ENCODE measurements at places on chromosomes 6 and 20.

DNA sequence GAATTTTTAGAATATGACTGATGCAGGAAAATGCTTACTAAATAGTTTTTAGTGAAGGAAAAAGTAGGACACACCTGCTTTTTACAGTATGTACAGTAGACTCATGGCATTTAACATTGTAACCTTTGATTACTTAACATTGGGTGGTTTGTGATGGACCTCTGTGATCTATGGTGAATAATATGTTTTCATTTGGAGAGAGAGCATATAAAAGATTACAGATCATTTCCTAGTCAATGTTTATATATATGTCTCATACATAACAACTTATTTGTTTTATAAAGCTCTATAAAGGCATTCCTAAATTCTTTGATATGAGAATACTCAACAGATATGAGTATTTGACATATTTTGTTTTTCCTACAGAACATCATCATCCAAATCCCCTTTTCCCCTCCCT is 129.3 kb upstream of the PDE7B start:
- DNase-seq: no peak

DNA sequence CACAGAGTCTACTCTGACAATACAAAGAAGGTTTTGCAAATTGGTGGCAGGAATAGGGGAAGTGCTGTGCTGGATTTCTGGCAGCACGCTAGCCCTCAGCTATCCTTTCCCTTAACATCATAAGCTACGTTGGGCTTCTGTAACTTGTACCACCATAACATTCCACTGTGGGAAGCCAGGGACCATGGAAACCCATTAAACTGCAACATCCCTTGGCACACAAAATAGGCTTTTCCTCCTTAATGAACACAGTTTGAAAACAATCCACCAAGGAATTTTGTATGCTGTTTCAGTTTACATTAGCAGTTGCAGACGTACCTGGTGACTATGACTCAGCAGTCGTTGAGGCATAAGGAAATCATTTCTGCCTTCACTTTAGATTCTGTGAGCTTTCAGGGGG is 203.9 kb upstream of the RAB32 start:
- DNase-seq: no peak

DNA sequence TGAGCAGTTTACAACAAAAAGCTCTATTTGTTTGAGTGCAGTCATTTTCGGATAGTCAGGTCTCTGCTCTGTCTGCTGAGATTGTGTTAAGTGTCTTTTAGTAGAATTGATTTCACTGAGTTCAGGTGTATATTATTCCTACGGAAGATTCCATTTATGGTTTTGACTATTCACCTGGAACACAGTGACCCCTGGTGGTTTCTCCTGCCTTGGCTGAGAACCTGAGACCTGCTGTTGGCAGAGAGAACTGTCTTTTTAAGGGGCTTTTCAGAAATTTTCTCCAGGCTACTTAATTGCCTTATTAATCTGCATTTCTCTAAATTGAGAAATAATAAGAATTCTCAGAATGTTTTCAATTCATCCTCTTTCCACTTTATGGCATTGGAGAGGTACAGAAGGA is 508.0 kb downstream of the TBC1D32 start:
- DNase-seq: no peak

DNA sequence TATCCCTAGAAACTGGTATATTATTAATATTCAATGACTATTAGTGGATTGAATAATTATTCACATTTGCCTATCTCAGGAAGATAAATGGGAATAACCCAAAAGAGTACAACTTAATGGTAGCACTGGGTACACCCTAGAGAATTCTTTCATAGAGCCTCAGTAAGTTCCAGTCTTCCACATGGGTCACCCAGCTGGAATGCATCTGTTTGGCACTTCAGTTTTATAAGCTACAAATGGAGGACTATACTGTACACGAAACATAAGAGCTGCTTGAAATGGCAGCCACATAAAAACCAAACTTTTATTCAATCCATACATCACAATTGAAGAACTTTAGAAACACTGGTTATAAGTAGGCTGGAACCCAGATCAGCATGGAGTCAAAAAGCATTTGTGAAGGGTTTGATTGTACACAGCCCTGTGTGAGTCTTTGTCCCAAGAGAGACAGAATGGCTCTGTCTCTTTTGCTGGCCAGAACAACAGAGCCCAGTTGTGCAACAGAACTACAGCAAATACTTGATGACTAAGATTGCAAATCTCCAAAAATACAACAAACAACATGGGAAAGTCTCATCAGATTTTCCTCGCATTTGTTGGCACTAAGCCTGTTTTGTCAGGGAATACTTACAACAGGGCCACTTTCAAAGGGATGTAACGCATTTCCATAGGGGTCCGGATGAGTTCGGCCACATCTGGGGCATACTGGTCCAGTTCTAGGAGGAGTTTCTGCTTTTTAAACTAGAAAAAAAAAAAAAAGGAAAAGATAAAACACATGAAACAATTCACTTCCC is 39.5 kb downstream of the PIGU start:
- DNase-seq: no peak

GRCh38 chr20:32251470-32251869 is 26.0 kb upstream of the KIF3B start:
- no peak for DNase-seq

DNA sequence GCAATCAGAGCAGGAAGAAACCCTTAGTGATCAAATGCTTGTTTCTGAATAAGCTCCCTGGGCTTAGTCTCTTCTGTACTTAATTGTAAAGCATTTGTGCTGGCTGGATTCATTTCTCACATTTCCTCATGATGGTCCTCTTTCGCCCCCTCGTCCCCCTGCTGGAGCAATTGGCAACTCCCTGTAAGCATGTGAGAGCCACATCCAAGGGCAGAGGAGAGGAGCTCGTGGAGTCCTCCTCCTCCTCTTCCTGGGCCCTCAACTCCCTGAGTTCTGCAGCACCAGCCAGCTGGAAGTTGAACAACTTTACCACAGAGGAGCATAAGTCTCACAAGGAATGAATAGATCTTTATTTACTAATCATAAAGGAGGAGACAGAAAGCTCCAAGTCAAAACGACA is 12.6 kb downstream of the ANKEF1 start:
- no peak for DNase-seq

DNA sequence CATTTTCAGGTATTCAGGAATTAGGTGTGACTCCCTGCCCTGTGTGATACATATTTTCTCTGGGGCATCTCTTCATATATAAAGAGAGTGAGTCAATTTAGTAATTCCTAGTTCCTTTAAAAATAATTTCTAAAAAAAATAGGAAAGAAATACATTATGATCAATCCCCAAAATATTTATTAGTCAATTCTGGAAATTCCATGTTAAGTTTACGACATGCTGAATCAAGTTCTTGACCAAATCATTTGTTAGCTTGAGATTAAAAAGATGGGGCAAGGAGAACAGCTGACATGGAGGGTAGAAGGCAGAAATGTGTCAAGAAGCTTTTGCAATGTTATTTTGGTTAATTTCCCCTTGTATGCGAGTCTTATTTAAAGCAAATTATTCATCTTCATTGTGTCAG is 22.7 kb upstream of the PRDM1 start:
- DNase-seq: no peak

- no peak for DNase-seq
Measured at GRCh38 chr6:136547336-136547735, 2.9 kb downstream of the MAP7 start.

DNA sequence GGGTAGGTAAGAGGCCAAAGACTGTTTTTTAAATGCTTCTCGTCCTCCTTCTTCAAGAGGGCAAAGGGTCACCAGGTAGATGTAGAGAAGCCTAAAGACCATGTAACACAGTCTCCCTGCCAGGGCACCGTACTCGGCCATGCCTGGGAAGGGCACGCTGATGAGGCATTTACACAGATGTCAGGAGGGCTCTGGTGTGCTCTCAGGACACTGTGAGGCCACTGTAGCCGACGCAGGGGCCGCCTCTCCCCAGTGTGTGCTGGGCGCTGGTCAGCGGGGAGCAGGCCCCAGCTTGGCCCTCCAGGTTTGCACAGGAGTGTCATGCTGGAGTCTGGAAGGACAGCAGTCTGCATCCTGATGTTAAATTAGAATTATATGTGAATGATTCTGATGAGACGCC is 7.1 kb upstream of the MTG2 start:
- DNase-seq: no peak

DNA sequence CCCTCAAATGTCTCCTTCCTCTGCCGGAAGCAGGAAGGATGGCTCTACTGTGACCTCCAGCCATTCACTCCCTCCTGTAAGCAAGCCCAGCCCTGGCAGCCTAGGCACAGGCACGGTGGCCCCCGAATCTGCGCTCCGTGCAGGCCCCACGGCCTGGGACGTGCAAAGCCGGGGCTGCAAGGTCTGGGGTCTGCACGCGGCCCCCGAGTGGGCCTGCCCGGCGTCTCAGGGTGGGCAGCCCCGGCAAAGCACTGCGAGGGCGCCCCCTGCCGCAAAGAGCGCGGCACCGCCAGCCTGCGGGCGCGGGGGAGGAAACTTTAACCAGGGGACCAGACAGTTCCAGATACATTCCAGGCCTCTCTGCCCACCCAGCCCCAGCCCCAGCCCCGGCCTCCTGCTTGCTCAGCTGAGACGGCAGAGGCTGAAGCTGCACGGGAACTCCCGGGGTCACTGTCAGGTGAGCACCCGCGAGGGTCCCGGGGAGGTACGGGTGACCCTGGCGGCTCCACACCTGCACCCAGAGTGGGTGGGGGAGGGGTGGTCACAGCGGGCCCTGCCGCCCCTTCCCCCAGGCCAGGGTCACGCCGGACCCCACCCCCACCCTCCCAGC is 98.8 kb downstream of the ASXL1 start:
- no peak for DNase-seq

- no peak for DNase-seq
Measured at GRCh38 chr6:149044528-149044927, 273.0 kb upstream of the TAB2 start.

DNA sequence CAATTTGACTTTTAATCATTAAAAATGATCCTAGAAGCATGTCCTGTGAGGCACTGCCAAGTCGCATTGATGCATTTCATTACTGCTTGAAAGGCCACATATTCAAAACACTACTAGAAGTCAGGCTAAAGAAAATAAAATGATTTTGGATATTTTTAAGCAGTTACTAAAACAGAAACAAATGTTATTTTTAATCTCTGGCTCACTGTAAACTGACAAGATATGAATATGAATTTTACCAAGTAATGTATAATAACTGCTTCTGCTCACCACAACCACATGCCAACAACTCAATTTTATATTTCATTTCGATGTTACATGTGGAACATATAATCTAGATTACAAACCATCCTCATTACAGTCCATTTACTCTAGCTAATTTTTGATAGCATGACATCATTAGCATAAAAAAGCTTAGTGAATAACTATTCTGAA is 90.6 kb downstream of the ATXN1 start:
- DNase-seq: no peak

DNA sequence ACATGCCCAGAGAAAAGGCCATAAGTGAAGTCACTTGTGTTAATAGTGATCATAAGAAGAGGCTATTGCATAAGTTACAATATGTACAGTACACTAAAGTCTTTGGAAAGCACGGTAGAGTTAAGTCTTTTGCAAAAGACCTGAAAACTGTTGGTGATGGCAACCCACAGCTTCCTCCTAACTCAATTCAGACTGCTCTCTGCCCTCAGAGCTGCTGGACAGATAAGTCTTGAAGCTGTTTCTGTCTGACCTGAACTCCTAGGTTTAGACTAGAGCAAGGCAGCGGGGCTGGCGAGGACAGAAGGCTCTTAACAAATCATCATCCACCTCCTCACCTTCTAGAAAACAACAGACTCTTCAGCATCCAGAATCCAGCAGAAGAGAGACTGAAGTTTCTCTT is 125.4 kb downstream of the CD24 start:
- no peak for DNase-seq

DNA sequence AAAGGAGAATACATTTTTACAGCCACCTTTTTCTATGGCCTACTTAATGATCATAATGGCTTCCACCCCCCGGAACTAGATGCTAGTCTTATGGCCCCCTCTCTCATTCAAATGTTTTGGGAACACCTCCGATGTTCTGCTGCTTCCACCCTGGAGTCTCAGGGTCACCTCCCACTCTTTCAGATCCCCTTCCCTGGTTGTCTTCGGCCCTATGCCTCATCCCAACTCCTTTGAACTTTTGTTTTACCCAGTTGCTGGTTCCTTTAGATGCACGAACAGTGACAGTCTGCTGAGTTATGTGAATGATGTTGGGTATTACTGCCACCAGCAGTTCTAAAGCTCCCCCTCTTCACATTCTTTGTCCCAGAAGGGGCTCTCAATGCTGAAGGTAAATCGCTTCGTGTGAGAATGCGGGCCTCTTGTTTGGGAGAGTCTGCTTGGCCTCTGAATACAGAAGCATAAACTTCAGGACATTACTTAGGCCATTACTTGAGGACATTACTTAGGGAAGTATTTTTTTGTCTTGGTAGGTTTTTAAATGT is 309.1 kb downstream of the SOX4 start:
- no peak for DNase-seq

GRCh38 chr6:15409301-15410125 is 163.6 kb downstream of the JARID2 start:
- no peak for DNase-seq

DNA sequence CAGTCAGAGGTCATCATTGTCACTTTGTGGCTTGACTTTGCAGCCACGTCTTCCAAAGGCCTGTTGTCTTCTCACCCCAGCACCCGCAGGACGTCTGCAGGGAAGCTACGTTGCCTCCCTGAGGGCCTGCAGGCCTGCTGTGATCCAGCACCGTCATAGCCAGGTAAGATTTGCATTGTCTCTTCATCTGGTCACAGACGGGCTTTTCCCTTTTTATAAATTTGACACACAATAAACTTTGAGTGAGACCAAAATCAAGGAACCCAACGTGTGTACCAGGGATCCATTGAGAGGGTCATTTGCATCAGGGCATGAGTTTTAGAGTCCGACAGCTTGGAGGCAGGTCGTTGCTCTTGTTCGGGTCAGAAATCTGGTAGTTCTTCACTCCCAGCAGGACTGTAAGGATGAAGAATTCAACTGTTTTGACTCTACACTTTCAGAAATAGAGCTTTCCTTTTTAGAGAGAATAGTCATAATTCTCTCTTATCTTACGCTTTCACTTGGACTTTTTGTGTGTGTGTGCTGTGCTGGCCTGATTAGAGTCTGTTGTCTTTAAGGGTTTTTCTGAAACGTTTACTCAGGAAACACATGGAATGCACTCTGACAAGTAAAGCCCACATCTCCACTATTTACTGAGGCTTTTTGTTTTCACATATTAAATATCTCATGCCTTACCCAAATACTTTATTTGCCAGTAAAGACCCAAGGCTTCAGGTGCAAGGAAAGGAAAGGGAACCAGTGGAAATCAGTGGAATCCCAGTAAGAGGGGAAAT is 177.2 kb upstream of the TAB2 start:
- no peak for DNase-seq

DNA sequence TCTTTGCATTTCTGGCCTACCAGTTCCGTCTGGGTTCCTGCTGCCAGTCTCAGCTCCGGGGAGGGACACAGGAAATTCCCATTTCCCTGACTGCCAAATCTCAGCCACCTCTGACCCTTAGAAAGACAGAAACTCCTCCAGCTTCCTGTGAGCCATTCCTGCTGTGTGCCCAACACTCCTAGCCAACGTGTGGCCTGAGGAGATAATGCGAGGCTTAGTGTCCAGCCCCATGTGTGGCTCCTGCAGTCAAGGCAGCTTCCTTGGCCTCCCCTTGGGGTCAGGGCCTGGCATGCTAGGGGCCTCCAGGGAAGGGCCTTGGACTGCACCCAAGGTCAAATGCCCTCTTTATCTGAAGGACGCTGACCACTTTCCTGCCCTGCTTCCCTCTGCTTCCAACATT is 45.1 kb downstream of the MAFB start:
- no peak for DNase-seq

Measured in cardiac septum (tissue), 1 donor.